ENCODE measurements at places on chromosomes 5 and 9. TPM values are rescaled to one million over a fixed set of nuclear protein-coding genes. Genes with fewer than 3 reads are reported as not detected.

The NTNG2 gene
- total RNA-seq, result 1.9 TPM

The NUDCD2 gene
- total RNA-seq, result 7.8 TPM

The FCN2 gene
- total RNA-seq, result not detected

The NR2F1-AS1 gene
- total RNA-seq, result 30.3 TPM

The PCDHGC5 gene
- total RNA-seq, result 2.6 TPM

The ANXA2R gene
- 3.9 TPM for total RNA-seq

The GOLM1 gene
- total RNA-seq, result 34.1 TPM

The INVS gene
- 37.1 TPM for total RNA-seq

The NMRK1 gene
- 8.6 TPM for total RNA-seq

The IL13 gene
- total RNA-seq, result not detected

The ADAMTS19 gene
- total RNA-seq, result 8.7 TPM

The VCAN gene
- total RNA-seq, result 490 TPM

The CATSPER3 gene
- not detected for total RNA-seq

The TAF11L10 gene
- not detected for total RNA-seq

The PCDHGB5 gene
- 25.0 TPM for total RNA-seq

The NRARP gene
- total RNA-seq, result 0.32 TPM

The NDST1 gene
- 87.2 TPM for total RNA-seq

The GDNF gene
- total RNA-seq, result 0.43 TPM

All from fibroblast of villous mesenchyme (primary cell).